CD4-positive, alpha-beta T cell treated with Interleukin-1 beta for 1 hour (primary cell): ENCODE measurements at places on chromosomes 6 and 20.

DNA sequence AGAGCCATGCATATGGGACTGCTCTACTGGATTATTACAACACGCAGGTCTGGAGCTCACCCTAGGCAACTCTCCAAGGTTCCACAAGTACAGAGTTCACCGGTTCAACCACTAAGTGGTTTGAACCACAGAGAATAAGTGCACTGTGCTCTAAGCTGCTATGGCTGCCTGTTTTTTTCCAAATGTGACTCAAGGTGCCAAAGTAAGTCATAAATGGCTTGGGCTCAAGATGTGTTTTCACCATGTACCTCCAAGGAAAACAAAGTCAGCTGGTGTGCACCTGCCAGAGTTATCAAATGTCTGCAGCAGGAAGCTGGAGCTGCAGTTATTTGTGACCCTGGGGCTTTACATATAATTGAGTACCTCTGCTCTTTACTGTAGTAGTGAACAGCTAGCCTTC is 76.7 kb downstream of the PREP start:
- DNase-seq: no peak

DNA sequence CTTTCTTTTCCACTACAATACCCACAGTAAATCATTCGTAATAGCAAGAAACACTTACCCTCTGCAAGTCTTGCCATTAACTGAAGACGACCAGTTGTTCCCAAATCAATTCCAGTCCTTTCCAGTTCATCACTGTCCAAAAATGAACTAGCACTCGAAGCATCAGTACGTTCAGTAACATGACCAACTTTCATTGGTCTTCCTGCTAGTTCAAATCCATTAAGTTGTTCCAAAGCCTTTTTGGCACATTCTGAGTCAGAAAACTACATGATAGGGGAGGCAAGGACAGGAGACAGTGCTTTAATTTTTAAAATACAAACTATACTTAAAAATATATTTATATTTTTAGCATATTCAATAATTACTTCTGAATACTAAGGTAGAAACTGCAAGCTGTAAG is 14.9 kb downstream of the ROMO1 start:
- DNase-seq: no peak

DNA sequence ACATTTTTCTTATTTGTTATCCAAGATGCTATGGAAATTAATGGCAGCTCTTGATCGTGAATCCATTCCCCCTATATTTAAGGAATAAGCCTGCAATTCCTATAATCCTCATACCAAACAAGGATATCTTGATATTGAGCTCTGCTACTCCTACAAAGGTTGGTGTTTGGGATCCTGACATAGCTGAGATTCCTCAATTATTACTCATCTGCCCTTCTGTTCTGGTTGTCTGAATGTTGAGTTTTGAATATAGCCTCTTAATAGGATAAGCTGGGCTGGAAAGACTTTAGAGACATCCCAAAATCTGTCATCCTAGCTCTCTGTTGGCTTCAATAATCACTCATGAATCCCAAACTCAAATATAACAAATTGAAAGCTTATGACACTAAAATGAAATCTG is 49.9 kb downstream of the CLIC5 start:
- no peak for DNase-seq

GRCh38 chr20:4181956-4182945 is 166.9 kb upstream of the RNF24 start:
- DNase-seq: no peak

DNA sequence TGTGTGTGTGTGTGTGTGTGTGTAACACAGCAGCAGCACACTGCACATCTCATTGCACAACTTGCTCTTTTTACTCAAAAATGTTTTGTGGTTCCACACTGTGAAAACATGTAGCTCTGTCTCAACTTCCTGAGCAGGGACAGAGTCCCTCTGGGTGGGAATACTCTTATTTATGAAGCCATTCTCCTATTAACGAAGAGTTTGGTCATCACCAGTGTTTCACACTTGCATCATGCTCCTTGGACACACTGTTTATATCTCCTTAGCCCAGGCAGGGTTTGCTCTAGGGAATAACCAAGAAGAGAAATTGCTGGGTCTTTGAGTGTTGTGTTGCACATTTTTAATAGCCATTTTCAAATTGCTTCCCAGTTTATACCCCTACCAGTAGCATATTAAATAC is 53.6 kb downstream of the ZNF831 start:
- no peak for DNase-seq

DNA sequence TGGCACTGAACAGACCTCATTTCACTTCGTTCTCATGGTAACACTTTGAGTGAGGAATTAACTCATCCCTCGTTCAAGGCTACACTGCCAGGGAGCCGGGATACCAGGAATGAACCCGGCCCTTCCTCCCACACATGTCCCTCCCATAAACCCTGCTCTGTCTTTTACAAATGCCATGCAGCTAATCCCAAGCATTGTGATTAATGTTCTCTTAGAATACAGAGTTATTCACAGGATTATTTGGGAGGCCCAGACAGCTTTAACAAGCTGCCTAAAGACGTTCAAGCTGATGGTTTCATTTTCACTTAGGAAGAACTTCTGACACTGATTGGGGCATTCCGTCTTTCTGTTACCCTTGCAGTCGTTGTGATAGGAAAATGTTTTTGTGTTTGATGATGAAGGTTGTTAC is 42.5 kb upstream of the CD83 start:
- DNase-seq: peak; percentile 14

- DNase-seq: no peak
Measured at GRCh38 chr20:10784554-10785183, 110.9 kb upstream of the JAG1 start.

DNA sequence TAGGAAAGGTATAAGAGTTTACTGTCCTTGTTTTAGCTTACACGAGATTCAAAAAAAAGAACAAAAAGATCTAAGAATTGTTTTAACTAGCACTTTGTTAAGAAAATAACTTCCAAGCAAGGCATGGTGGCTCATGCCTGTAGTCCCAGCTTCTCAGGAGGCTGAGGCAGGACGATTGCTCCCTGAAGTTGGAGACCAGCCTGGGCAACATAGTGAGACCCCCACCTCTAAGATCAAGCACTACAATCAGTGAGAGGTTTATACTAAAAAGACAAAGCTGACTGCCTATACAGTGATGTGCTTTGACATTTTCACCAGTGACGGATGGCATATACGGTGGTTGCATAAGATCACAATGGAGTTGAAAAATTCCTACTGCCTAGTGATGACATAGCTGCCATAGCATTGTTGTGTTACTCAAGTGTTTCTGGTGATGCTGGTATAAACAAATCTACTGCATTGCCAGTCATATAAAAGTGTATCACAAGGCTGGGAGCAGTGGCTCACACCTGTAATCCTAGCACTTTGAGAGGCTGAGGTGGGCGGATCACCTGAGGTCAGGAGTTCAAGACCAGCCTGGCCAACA is 68.6 kb downstream of the B4GALT5 start:
- no peak for DNase-seq

DNA sequence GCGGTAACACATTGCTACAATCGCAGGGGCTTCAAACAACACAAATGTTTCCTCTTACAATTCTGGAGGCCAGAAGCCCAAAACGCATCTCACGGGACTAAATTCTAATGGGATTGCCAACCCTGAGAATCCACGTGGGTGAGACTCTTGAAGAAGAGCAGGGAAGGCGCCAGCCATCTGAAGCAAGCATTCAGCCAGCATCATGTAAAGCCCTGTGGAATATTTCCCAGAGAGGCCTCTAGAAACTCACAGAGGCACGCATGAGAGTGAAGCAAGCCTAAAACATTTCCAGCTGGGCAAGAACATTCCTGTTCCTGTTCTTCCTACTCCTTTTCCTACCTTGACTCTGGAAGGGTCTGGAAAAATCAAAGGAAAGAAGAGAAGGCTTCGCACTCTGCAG is 19.6 kb upstream of the FNDC1 start:
- no peak for DNase-seq

GRCh38 chr6:57064809-57065208 is 18.3 kb downstream of the KIAA1586 start:
- DNase-seq: no peak

DNA sequence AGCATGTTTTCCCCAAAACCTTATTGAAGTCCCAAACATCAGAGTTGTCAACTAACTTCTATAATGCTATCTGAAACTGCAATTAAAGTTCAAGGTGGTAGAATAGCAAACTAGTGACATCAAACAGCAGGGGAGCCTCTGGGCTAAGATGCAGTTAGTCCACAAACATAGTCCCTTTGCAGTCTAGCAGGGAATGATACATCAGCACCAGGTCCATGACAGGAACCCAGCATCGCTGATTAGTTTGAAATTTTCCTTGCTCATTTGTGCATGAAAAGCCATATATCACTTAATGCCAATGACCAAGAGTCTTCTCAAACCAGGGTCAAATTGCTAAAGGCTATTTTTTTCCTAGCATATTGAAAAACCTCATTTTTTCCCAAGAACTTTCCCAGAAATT is 145.3 kb downstream of the HIVEP2 start:
- DNase-seq: no peak

DNA sequence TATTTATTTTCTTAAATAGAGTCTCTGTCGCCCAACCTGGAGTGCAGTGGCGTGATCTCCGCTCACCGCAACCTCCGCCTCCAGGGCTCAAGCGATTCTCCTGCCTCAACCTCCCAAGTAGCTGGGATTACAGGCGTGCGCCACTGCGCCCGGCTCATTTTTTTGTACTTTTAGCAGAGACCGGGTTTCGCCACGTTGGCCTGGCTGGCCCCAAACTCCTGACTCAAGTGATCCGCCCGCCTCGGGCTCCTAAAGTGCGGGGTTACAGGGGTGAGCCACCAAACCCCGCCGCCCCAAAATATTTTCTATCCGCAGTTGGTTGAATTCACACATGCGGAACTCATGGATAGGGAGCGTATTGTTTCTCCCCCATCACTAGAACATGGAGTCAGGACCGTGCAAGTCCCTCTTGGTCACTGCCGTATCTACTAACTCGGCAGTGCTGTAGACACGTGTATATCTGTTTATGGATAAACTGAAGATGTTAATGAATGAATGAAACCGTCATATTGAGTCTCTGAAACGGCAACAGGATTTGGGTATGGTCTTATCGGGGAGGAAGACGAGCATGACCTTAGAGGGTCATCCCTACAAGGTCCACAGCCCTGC is 904 bp downstream of the MKKS start:
- DNase-seq: no peak

DNA sequence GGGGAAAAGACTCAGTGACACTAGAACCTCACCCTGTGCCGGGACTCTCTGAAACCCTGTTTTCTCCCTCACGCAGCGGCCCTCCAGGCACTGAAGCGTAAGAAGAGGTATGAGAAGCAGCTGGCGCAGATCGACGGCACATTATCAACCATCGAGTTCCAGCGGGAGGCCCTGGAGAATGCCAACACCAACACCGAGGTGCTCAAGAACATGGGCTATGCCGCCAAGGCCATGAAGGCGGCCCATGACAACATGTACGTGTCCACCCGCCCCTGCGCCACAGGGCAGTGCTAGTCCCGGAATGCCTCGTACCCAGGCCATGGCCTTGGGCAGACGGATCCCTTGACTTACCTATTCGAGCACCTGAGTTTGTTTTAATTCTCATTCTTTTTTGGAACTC is 37.2 kb downstream of the CHMP4B start:
- DNase-seq: no peak

- peak; percentile 85 for DNase-seq
Measured at GRCh38 chr6:41936073-41936837, 5.4 kb downstream of the CCND3 start.

GRCh38 chr20:33811776-33812151 is 616 bp downstream of the CHMP4B start:
- no peak for DNase-seq

DNA sequence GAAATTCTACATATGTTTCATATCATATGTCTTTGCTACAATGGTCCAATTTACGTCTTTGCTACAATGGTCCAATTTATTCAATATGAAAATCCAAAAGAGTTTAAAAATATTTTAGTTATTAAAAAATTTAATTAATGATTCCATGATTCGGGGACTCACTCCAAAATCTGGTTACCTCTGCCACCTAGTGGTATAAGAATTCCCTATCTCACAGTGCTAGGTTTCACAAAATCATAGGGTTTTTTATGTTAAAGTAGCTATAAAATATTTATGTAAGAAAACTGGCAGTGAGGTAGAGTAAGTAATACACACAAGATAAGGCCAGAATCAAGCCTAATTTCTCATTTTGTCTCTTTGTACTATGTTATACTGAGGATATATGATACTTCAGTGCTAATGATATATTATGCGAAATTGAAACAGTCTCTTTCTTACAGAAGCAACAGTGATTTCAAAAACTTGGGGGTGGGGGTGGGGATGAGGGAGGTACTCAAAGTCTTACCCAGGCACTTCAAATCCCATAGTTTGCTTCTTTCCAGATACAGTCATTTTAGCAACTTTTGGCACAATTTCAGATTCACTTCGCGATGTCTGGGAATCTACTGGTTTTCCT is 52.3 kb downstream of the HBS1L start:
- DNase-seq: no peak

GRCh38 chr20:5001174-5002076 is at the start of gene SLC23A2:
SLC23A2 (minus strand) TSS chr20:5001510; CDS start chr20:4932562, 68,948 bp downstream.
- DNase-seq: peak; percentile 64
